ENCODE measurements at places on chromosomes 6 and 20.

- no peak for DNase-seq
Measured at GRCh38 chr6:145694083-145694737, 41.1 kb downstream of the EPM2A start.

GRCh38 chr20:51966296-51966971 is 164.1 kb upstream of the SALL4 start:
- peak; percentile 14 for DNase-seq

DNA sequence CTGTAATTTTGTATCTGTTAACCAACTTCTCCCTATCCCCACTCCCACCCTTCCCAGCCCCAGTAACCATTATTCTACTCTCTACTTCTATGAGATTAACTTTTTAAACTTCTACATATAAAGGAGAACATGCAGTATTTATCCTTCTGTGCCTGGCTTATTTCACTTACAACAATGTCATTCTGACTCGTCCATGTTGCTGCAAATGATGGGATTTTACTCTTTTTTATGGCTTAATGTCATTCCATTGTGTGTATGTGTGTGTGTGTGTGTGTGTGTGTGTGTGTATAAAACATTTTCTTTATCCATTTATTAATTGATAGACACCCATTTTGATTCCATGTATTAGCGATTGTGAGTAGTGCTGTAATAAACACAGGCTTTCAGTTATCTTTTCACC is 76.1 kb downstream of the COL19A1 start:
- DNase-seq = no peak

- DNase-seq = no peak
Measured at GRCh38 chr6:85675030-85675819, 32.5 kb upstream of the SYNCRIP start.

- no peak for DNase-seq
Measured at GRCh38 chr20:14418376-14418775, 81.0 kb upstream of the FLRT3 start.

- no peak for DNase-seq
Measured at GRCh38 chr20:49478266-49478665, 4.2 kb downstream of the KCNB1 start.

DNA sequence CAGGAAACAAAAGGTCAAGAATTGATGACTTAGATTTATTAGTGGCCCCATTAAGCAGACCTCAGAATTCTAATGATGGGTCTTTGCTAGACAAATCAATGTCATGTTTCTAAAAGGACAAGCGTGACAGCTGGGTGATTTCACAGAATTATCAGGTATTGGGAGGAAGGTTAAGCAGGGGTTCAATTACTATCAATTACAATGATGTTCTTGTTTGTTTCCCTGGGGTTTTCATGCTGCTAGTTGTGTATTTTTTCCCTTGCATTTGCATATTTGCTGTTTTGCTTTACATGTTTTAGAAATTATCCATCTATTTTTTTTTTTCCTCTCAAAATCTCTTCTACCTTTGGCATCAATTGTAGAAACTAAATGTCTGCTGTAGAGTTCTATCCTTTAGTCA is 27.9 kb downstream of the GNAS start:
- no peak for DNase-seq

DNA sequence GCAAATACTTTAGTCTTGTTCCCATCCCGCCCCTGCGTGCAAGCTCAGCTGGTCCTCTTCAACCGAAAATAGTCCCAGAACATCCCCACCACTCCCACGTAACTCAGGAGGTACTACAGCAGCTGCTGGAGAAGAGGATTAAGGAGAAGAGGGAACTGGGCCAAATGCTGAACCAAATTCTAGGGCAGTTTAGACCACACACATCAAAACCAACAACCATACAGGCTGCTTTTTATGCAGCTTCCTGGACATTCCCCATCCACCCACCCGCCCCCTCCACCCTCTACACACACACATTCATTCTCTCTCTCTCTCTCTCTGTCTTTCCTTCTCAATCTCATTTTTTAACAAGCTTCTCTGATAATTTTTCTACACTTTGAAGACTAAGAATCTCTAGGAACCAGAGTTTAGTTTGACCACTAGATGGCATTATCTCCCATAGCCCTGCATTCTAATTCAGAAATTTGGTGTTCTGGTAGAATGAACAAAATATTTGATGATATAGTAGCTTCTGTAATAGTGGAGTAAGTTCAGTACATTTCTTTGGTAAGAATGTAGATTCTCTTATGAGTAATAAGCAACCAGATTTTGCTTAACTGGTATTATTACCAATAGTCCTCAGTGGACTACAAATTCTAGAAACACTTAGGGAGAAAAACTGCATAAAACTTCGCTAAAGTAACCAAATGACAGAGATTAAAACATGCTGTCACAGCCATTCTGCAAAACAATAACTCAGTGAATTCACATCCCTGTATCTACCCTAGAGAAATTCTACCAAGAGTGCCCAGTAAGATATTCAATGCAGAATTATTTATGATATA is 52.1 kb upstream of the BEND6 start:
- peak; percentile 22 for DNase-seq

DNA sequence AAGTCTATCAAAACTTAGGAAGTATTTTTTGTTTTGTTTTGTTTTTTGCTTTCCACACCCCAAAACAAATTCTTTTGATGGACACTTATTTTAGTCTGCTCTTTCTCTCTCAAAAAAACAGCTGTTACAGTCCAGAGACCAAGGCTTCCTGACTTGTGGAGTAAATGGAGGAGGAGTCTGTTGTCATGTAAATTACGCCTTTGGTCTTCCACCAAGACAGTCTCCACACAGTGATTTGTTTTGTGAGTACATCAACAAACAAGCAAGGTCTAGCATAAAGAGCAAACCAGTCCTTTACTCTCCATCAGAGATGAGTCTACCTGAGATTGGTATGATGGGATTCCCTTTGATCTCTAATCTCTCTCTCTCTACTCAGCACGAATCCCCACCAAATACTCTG is 588.0 kb upstream of the ARID1B start:
- no peak for DNase-seq

- DNase-seq = no peak
Measured at GRCh38 chr20:45467861-45468260, 1.7 kb upstream of the WFDC2 start.

DNA sequence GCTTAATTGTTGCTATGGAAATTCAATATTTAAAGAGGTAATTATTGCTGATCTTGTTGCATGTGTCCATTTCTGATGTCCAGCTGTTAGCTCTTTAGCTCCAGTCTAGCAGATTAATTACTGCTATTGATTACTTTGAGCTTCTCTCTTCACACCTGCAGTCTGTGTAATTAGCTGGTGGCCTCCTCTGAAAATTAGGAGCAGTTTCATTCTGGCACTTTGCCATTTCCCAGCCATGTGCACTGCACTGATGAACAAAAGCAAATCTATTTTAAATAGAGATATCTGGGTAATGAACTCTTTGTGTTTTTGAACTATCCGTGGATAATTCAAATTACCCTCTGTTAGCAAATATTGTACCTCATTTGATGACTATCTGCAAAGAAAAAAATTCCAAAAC is 275.9 kb downstream of the RNF144B start:
- no peak for DNase-seq

- no peak for DNase-seq
Measured at GRCh38 chr20:44938637-44939036, 21.6 kb downstream of the TOMM34 start.

- no peak for DNase-seq
Measured at GRCh38 chr6:55227862-55228261, 53.5 kb downstream of the HCRTR2 start.

DNA sequence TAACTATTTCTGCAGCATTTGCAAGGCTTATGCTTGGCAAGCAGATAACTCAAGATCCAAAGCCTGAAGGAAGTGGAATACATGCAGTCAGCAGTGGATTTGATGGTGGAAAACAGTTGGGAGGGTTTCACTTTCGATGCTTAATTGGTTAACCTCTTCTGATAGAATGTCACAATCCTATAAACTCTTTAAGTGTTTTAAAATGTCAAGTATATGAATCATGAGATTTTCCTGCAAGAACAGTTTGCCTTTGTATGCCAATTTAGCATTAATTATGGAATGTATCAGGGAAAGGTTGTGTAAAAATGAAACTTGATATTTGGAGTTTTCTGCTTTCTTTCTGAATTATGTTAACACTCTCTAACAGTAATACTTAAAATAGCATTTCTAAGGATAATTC is 36.6 kb downstream of the NKX2-4 start:
- DNase-seq = no peak

DNA sequence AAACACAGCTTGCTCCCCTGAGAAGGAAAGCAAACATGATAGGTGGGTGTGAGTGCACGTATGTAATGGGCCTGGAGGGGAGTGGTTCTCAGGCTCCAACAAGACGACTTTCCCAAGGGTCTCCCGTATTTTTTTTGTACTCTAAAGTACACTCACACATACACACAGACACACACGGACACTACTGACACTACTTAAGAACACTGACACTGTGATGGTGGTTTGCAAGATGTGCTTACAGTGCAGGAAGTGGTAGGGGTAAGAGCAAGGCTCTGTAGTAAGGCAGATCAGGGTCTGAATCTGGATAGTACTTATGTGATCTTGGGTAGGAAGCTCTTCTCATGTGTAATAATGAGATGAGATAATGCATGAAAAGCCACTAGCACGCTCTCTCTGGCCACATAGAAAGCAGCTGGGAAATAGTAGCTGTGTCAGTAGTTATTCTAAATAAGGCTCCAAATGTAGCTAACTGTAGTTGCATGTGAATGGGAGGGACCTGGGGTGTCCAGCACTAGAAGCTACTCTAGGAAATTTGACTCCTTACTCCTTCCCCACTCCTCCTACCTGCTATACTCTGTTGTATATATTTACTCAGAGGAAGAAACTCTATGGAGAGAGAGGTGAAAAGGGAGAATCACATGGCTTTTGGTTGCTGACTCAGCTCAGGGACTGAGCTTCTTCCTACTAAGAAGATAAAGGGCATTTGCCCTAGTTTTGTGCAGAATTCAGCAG is 8.4 kb upstream of the ZBTB24 start:
- no peak for DNase-seq

DNA sequence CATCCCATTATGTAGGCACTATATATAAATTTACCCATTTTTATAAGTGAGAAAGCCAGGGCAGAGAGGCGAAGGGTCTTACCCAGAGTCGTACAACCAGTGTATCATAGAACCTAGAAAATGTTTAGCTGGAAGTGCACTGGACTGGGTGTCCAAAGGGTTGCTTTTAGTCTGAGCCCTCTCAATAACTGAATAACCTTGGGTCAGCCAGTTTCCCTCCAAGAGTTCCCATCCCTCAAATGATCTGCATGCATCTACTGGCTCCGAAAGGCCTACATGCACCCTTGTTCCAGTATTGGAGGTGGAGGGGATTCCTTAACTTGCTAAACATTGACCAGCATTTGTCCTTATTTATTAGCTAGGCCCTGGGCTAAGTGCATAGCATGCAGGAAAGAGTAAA is 3.8 kb downstream of the SNPH start:
- DNase-seq = no peak

GRCh38 chr20:62047666-62048345 is 17.9 kb downstream of the TAF4 start:
- no peak for DNase-seq

DNA sequence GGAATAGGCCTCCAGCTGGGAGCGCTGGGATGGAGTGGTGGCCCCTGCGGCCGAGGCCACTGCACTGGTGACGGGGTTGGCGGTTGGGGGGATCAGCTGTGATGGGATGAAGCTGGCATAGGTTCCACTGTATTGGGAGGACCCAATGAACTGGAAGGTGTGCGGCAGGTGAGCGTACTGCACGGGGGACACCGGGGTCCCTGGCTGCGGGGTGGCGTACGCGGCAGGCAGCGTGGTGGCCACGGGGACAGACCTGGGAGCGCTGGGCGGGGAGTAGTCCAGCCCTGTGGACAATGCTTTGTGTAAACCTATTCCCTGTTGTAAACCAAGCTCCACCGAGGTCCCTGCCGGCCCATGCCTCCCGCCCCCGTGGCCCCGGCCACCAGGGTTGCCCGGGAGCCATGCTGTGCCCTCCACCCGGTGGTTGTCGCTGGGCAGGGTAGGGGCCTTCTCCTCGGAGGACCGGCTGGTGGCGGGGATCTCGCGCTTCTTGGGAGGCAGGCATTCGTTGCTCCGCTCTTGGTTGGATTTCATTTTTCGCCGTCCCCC is 89.5 kb downstream of the GMPR start:
- DNase-seq = no peak

GRCh38 chr6:76803038-76803580 is 660.2 kb downstream of the HTR1B start:
- DNase-seq = no peak

DNA sequence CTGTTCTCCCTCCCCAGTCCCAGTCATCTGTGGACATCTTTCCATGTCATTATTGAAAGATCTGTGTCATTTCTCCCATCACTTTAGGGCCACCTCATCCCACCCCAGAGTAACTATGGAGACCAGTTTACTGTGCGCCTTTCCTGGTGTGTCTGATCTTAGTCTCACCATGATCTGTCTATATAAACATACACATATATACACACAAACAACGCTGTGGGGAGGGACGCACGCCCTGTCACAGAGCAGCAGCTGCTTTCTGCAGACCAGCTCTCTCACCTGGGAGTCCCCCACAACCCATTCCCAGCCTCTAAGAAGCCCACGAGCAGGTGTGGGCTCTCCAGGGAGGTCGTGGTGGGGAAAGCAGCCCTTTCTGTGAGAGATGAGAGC is 68.1 kb upstream of the TOX2 start:
- DNase-seq = no peak

GRCh38 chr6:3748208-3749066 is 3.1 kb downstream of the PXDC1 start:
- DNase-seq = peak; percentile 32

GRCh38 chr6:44925100-44925739 is 402.9 kb upstream of the RUNX2 start:
- no peak for DNase-seq

- no peak for DNase-seq
Measured at GRCh38 chr20:18665135-18665534, 77.3 kb downstream of the DTD1 start.

DNA sequence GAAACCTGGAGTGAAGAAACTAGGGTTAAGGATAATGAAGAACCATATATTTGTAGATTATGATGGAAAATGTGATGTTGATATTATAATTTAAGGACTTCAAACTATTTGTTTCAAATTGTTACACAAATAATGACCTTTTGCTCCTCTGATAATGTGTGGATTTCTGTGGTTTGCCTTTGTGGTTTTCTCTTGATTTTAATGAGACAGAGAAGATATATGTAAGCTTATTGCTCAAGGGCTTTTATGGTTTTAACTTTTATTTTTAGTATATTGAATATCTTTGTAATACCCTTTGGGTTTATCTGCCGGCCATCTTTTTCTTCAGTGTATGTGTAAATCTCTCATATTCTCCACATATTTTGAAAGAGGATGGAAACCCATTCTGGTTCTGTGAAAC is 362.3 kb downstream of the RIMS1 start:
- DNase-seq = no peak

All from germinal center (tissue), 1 donor.